M059J (cell line): ENCODE measurements at places on chromosomes 5 and 9.

- peak; percentile 22 for DNase-seq
Measured at GRCh38 chr9:25658571-25658970, 19.7 kb downstream of the TUSC1 start.

- DNase-seq, result peak; percentile 52
Measured at GRCh38 chr9:96661711-96662110, 6.6 kb upstream of the PRXL2C start.

GRCh38 chr9:133056533-133056932 lies 5.2 kb upstream of the CEL start:
- DNase-seq, result no peak

- DNase-seq, result no peak
Measured at GRCh38 chr5:150703762-150704161, 2.9 kb upstream of the RBM22 start.

DNA sequence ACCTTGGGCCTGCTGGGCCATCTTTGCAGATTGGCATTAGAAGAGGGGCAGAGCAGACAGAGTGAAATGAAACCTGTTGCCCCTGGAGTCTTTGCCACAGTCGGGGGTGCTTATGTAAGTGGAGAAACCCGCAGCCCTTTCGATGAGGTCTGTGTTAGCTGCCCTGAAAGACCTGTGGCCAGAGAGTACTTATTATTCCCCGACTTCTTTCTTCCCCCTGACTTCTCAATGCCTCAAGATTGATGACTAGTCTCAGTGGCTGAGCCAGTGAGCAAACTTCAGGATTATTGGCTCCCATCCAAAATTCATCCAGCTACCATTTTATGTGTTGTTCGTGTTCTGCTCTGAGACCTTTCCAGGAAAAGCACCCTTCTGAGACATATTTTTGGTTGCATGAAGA lies 7.6 kb downstream of the NTRK2 start:
- DNase-seq, result peak; percentile 8
